ENCODE measurements at places on chromosomes 2 and 18.

- no peak for DNase-seq
These were observed 1031.8 kb upstream of the ZEB2 start for GRCh38 chr2:145551686-145552085.

DNA sequence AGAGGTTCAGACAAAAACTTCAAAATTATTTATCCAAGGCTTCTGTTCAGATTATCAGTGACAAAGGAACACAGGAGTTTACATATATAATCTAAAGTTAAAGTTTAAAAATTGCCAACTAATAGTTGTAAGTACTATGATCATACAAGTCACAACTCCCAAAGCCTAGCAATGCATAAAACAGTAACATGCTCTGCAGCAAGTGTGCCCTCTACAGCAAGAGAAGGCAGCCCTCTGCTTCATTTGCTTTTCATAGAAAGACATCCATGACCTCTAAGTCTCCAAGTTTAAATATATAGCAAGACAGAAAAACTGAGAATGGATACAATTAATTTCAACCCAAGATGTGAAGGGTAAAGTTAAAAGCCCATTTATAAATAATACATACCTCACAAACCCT lies 13.3 kb downstream of the RAB1A start:
- no peak for DNase-seq

- DNase-seq = no peak
These were observed 142.0 kb downstream of the SCG2 start for GRCh38 chr2:223460209-223460608.

DNA sequence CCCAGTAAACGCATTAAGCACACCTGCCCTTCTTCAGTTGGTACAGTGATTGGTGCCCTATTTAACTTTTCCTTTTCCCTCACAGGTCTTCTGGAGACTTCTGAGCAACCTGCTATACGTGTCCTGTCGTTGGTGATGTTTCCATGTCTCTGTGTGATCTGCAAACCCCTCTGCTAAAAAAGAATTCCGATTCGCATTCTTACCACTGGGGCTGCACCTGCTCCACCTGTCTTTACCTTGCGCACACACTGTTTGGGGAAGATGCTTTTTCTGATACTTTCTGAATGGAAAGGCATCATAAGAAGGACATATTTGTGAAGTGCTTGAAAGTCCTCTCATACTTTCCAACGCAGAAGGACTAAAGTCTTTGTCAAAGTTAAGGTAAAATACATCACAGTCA lies 323.9 kb upstream of the SOX11 start:
- DNase-seq = peak; percentile 20

DNA sequence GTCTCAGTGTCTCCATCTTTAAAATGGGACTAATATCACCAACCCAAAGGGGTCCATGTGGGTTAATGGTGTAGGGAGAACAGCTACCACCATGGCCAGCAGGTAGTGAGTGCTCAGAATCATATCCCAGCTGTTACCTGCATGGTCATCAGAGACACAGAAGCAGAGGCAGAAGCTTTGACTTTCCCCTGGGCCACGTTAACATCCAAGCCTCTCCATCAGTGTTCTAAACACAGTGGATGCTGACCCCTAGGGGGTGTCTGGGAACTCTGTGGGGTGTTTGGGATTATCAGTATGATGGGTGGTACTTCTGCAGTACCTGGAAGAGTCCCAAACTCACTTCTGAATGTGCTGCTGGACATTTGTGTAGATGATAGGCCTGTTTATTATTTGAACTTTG lies 93.6 kb downstream of the GYPC start:
- DNase-seq = no peak

- DNase-seq = no peak
These were observed 37.5 kb downstream of the LOXHD1 start for GRCh38 chr18:46619559-46619958.
